Fibroblast of skin of left quadriceps (primary cell): ENCODE measurements at places on chromosomes 3 and 15.

- DNase-seq, result no peak
These were observed 16.7 kb downstream of the GRAMD2A start for GRCh38 chr15:72180761-72181324.

DNA sequence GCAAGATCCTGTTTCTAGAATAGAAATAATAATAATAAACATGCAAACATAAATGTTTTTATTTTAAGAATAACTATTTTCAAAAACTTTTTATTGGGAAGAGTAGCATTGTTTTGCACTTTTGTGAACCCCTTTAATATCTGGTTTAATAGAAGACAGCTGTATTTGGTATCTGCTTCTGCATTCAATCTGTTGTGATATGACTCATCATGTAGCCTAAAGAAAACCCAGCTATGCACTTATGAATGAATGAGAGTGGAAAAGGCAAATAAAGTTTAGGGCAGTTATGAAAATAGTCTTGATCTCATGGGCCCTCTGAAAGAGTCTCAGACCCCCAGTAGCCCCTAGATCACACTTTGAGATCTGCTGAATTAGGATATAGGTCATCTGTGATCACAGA, 100.4 kb upstream of the PPP2R3A start:
- no peak for DNase-seq

- DNase-seq, result no peak
These were observed 160.4 kb downstream of the CHL1 start for GRCh38 chr3:356952-357351.

DNA sequence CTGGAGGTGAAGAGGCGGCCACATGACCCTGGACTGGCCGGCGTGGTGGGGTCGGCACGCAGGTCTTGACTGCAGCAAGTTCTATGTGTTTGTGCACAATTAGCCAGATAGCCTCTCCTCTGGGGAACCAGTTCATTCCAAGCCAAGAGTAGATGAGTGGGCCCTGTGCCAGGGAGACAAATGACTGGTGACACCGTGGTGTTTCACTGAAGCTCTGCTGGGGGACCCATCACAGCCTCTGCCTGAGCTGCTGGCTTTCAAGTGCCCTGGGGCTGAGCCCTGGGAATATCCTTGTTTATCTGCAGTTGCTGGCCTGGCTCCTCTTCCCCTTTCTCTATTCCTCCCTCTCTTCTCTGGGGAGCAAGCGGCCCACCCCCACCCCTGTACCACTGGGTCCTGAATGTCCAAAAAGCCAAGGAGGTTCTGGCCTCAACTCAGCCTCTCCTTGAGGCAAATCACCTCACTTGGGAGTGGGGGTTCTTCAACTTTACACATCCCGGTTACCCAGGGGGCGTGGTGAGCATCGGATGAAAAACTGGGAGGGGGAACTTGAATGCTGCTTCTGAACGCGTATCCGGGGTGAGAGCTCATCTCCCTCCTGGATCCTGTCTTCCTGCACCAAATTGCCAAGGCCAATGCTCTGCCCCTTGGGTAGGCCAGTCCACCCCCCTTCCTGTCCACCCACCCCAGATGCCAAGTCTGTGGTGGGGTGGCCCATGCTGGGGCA, 199.6 kb upstream of the LYSMD4 start:
- DNase-seq, result no peak

- no peak for DNase-seq
These were observed 137.5 kb downstream of the ADAM10 start for GRCh38 chr15:58611731-58612676.

DNA sequence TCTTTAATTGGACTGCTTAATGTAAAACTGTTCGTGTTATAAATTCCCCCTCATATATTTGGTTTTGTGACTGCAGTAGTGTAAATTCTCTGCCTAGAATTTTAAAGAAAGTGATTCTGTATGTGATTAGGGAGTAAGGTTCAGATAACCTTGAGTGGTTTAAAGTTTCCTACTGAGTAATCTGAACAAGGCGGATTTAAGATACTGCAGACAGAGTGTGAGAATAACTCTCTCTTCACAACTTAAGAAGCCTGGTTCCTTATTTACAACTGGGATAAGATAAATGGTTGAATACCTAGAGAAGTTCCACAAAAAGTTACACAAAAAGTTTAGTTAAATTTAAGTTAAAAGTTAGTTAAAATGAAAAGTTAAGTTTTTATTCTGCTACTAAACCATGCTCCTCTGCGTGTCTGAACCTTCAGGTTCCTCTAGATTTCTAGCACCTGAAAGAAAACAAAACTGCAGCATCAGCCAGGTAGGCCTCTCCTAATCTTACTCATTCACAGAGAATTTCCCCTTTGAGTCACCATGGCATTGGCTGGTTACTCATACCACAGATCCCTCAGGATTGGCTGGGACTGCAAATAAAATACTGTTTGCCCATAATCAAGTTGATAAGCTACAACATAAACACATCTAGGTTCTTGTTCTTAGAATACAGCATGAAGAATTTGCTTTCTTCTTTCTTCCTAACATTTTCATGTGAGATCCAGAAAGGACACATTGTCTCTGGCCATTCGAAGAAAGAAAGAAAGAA, at the start of gene ARL14:
Gene ARL14, plus strand, starts transcription at position 614 of the 757 bp plus-strand sequence. CDS start 187 bp downstream, outside the sequence.
- no peak for DNase-seq
